Tibial nerve (tissue), 4 donors: ENCODE measurements at places on chromosomes 6 and 20. TPM values are rescaled to one million over a fixed set of nuclear protein-coding genes. Genes with fewer than 3 reads are reported as not detected.

- DNase-seq, result no peak
Observed at GRCh38 chr6:102223942-102224341, 830.4 kb downstream of the GRIK2 start.

DNA sequence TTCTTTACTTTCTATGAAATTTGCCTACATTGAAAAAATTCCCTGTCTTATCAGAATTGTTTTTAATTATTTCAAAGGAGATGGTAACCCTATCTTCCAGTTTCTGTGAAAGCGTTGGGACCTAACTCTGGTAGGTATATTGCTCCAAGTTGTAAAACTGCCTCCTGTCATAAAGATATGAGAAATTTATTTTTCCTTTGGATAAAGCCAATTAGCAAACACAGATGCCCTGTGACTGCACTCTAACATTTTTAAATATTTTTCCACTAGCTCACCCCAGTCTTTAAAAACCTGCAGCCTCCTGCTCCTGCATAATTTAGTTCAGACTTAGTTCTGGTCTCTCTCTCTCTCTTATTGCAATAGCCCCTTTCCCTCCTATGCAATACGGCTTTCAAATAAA lies 39.0 kb upstream of the CRISP1 start:
- DNase-seq, result no peak

KCNQ5 gene
- total RNA-seq, result not detected

LRRC73 gene
- 1.3 TPM for total RNA-seq

DNA sequence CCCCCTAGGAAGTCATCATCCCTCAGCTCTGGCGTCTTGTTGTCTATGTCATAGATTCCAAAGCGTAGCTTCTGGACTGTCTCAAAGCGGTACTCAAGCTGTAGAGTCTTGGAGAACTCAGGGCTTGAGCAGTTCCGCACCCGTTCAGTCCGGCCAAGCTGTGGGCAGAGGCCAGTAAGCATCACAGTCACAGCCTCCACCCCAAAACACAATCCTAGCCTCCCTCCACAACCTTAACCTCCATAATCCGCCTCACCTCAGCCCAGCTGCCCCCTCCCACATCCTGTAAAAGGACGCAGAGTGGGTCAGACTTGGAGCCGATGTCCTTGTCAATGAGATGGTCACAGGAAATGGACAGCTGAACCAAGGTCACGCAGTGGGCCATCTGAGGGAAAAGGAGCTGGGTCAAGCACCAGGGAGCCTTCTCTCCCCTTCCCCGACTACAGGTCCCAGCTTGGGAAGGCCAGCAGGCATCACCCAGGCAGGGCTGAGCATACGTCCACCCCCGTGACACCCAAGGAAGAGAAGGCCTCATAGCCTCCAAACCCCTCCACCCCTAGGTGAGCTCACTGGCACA lies 17.0 kb downstream of the SPAG4 start:
- no peak for DNase-seq

DNA sequence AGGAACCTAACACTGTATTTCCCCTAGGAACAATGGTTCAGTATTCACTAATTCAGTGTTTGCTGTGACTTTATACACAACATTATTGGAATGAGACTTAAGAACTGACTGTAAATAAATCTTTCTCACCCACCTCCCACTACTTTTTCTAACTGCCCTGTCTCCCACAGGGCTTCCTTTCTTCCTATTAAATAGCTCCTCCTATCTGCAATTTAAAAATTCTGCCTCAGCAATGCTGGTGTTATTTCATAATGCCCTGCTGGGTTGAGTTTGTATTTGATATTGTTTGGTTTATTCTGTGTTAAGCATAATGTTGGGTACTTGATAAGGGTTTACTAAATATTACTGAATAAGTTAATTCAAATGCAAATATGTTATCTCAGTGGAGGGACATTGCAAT lies 573.1 kb upstream of the RNF217 start:
- DNase-seq, result no peak

- no peak for DNase-seq
Observed at GRCh38 chr6:52183131-52183713, 3.0 kb upstream of the IL17A start.

DNA sequence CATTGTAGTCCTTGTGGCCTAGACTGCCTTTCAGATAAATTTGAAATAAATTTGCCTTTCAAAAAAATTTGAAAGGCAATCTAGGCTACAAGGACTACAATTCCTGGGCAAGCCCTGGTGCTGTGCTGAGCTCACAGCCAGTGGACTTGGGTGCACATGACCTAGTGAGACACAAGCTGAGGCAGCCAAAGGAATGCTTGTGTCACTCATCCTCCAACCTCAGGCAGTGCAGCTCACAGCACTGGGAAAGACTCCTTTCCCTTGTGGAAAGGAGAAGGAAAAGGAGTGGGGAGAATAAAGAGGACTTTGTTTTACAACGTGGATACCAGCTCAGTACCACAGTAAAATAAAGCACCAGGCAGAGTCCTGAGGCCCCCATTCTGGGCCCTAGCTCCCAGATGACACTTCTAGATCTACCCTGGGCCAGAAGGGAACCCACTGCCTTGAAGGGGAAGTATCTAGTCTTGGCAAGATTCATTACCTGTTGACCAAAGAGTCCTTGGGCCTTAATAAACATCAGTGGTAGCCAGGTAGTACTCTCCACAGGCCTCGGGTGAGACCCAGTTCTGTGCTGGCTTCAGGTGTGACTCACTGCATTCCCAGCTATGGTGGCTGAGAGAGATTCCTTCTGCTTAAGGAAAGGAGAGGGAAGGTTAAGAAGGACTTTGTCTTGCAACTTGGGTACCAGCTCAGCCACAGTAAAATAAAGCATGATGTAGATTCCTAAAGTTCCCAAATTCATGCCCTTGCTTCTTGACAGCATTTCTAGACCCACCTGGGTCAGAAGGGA lies 659.7 kb upstream of the FLRT3 start:
- no peak for DNase-seq

PTK6 gene
- 0.90 TPM for total RNA-seq

FAM83B gene
- not detected for total RNA-seq

- DNase-seq, result no peak
Observed at GRCh38 chr20:17083738-17084137, 143.1 kb upstream of the PCSK2 start.

DNA sequence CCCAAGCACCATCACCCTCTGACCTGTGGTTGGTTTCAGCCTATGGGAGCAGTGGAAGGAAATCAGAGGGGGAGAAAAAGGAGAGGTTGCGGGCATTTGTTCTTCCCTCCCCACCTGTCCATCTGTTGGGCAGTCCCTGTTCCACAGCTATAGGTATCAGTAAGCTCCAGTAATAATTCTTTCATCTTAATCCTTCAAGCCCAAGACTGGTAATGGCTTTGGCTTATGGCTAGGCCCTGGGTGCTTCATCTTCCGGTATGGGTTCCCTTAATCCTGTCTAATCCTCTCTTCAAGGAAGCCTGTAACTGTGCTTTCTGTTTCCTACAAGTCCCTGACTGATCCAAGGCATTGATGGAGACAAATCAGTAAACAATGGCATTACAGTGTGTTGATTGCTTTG lies 42.2 kb upstream of the STK35 start:
- DNase-seq, result no peak

DNA sequence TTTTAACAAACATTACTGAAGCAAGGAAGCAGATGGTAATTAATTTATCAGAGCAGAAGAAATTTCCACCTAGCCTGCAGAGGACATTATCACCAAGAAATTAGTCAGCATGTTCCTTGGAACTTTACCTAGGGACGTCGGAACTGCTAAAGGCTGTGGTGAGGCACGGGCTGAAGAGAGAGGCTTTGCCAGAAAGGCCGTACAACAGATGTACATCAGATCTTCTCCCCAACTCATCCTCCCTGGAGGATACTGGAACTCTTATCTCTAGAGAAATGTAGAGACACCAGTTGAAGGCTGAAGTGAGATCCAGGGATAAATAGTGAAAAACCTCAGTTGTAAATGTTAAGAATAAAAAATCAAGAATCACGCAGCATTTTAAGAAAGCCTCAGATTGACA lies 257.1 kb downstream of the SAMD5 start:
- DNase-seq, result no peak

DNA sequence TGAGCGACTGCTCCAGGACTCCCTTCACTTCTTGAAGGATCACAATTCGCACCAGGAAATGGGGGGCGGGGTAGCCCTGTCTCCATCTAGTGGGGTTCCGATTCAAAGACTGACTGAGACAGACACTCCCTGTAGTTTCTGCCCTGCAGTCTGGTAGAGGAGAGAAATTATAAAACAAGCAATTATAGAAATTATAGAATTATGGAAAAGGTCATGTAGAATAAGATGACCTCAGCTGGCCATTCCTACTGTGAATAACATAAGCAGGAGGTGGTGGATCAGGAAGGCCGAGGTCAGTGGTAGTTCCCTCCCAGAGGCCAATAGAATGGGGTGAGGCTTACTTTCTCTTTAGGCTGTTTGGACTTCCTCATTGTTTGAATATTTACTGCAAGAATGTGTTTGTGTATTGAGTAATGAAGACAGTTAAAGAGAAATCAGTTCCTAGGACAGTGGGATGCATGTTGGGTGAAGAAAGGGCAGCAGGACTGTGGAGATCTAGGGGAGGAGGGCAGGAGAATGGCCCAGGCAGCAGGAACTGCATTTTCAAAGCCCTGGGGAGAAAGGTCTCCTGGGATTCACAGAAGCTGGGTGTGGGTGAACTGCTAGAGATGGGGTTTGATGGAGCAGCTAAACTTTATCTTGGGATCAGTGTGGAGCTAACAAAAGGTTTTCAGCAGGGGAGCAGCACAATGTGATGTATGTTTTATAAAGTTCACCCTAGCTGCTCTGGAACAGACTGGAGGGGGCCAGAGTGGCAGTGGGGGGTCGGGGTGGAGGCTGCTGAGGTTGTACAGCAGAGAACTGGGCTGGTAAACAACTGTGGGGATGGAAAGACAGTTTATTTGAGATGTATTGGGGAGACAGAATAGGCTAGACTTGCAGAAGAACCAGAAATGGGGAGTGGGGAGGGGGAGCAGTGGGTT lies 2.1 kb downstream of the ZNF341 start:
- no peak for DNase-seq

- DNase-seq, result no peak
Observed at GRCh38 chr6:39568896-39569295, 156.3 kb downstream of the KIF6 start.

DNA sequence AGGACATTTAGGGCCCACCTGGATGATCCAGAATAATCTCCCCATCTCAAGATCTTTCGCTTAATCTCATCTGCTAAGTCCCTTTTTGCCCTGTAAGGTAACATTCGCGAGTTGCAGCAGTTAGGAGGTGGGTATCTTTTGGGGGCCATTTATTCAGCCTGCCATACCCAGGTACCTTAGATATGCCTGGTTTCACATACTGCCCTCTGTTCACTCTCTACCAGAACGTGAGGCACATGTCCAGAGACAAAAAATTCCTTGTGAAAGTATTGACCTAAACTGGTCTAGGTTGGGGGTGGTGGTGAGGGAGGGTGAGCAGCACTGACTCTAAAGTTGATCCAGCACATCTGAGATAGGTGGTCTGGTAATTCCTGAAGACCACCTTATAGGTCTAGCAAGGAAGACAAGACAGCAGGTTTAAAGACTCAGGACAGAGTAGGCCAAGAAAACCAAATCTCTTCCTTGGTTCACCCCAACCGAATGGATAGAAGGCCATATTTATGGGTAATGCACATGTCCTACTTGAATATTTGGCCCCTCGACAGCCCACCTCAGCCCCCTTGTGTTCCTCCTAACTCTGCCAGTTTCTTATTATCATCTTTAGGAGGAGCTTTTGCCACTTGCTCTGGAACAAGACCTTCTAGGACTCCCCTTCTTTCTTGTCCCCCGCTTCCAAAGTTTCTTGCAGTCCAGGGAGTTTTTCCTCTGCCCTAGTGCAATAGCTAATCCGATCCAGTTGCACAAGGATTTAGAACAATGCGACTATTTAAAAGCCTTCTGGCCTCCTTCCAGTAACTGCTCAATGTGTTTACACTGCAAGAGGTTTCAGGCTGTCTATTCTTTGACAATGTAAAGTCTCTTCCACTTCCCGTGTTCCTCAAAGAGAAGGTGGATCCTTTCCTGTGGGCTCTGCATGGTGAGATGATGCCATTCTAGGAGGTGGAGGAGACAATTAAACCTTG lies 213.0 kb upstream of the LAMP5 start:
- DNase-seq, result peak; percentile 21

- DNase-seq, result no peak
Observed at GRCh38 chr20:1446536-1446935, 20.1 kb downstream of the NSFL1C start.

DNA sequence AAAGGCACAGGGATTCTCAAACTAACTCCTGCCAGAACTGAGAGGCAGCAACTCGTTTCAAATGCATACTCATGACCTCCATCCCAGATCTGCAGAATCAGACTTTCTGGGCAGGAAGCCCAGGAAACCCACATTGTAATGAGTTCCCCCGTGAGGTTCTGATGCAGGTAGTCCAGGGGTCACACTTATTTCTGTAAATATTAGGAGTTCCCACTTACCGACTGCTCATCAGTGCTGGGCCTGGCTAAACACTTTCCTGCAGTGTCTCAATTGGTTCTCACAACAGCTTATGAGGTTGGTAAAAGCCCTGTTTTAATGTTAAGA lies 11.6 kb downstream of the DUSP15 start:
- no peak for DNase-seq

GRCh38 chr20:40757087-40757486 lies 68.1 kb upstream of the MAFB start:
- DNase-seq, result no peak

DNA sequence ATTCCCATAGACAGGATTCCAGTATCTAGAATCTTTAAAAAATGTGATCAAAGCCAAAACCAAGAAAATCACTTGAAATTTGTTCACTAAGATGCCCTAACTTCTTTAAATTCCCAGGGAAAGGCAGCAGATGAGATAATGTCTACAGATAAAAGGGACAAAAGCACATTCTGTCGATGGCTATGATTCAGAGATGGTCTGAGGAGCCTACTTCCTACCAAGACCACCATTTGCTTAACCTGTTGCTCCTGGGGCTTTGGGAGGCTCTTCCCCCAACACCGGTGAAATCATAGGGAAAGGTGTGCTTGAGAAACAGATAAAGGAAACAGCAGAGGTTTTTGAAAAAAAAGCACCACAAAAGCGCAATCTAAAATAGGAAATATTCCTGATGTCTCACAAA lies 118.3 kb upstream of the MAP7 start:
- DNase-seq, result no peak

RING1 gene
- total RNA-seq, result 20.7 TPM

- DNase-seq, result no peak
Observed at GRCh38 chr6:7004581-7005297, 103.0 kb upstream of the RREB1 start.

ETV7 gene
- total RNA-seq, result 4.8 TPM

- DNase-seq, result no peak
Observed at GRCh38 chr6:161110028-161110779, 118.6 kb downstream of the MAP3K4 start.

DNA sequence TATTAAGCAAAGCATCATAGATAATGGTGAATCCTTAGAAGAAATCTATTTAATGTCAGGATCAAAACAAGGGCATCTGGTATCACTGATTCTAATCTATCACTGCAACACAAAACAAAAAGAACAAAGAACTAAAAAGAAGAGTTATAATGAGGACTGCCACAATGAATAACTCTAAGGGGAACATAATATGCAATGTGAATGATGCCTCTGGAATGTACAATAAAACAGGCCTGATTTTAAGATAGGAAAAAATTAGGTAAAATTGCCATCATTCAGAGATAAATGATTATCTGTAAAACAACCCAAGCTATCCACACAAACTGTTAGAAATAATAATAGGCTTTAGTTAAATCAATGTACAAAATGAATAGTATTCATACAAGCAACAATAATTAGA lies 936.7 kb upstream of the CITED2 start:
- DNase-seq, result no peak
